H9 (cell line): ENCODE measurements at places on chromosomes 7 and 10.

DNA sequence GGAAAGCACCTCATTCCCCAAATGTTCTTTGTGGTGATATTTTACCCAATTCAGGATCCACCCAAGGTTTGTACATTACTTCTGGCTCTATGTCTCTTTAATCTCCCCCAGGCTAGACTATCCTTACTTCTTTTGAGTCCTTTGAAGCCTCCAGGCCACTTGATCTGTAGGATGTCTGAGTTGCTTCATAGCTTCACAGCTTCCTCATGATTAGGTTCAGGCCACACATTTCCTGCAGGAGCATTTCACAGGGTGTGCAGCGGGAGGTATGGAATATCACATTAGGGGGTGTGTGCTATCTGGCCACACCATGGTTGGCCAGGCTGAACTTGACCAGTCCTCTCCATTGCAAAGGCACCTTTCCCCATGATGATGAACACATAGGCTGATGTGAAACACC lies 18.7 kb downstream of the TSPAN15 start:
- DNase-seq = no peak

- no peak for DNase-seq
Measured at GRCh38 chr7:100122067-100122466, 2.6 kb downstream of the CNPY4 start.

- no peak for DNase-seq
Measured at GRCh38 chr10:63252095-63252762, 119.1 kb downstream of the NRBF2 start.

DNA sequence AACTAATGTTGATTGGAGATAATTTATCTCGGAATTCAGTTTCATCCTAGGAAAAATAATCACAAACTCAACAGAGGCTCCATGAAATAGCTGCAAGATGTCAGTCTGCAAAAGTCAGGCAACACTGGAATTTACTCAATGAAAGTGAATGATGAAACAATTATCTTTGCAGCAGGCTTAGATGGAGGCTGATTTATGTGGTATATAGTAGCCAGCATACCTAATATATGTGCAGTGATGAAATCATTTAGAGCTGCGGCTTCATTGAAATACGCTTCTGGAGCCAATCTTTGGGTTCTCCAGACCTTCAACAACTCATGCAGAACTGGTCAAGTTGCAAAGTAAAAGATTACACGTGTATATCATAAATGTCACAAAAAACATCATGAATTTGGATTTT lies 113.3 kb downstream of the ITGA8 start:
- DNase-seq = no peak

- peak; percentile 67 for DNase-seq
Measured at GRCh38 chr7:98619450-98620321, 2.6 kb downstream of the NPTX2 start.
